Activated CD4-positive, alpha-beta T cell treated with anti-CD3 and anti-CD28 coated beads, Interleukin-2, amount 50 U/mL, for 4 hours (primary cell): ENCODE measurements at places on chromosomes 12 and 14.

DNA sequence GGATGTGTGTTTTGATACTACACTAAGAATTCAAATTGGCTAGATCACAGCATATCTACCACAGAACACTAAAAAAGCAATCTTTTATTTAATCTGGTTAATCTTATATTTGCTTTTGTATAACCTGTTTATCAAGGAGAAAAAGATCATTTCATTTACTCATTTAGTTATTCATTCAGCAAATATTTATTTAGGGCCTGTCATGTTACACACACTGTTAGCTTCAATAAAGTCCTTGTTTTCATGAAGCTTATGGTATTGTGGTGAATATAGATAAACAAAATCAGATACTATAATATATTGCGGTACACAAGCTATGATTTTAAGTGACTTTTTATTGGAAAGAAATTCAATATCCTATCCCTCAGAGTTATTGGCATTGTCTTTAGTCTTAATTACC, 350.8 kb downstream of the LRFN5 start:
- DNase-seq = no peak

- DNase-seq = no peak
Observed at GRCh38 chr12:108572166-108572790, 9.9 kb downstream of the ISCU start.

DNA sequence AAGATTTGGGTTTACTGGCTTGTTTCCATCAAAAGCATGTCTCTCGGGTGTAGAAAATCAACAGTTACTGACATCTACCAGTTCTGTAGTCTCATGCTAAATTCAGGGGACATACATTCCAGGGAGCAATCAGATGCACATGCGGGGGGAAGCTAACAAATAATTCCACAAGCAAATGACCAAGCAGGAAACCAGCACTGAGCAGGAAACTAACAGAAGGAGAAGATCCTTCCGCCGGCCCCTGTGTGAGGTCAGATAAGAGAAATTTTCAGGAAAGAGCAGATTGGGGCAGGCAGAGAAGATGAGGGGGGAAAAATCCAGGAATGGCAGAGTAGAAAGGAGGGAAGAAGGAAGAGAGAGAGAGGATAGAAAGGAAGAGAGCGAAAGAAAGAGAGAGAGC, 127.6 kb upstream of the TMCC3 start:
- no peak for DNase-seq

DNA sequence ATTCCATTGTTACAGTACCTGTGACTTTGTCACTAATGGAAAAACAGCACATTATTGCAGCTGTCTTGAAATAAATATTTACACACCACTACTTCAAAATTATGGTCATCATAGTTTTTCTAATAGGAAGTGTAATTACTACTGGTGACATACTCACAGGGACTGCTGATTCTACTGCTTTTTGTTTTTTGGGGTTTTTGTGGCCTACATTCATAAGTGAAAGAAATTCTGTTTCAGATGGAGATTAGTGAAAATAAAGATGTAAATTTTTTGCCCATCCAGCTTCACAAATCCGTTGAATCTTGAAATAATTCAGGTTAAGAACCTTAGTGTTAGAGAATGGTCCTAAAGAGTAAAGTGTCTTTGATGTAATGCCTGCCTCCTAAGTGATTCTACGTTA, 17.5 kb downstream of the KNTC1 start:
- DNase-seq = no peak

- no peak for DNase-seq
Observed at GRCh38 chr14:100568164-100568997, 18.8 kb downstream of the BEGAIN start.

GRCh38 chr12:80681-81190, 14.2 kb downstream of the IQSEC3 start:
- DNase-seq = no peak

GRCh38 chr14:81551471-81551870, 17.8 kb upstream of the SEL1L start:
- DNase-seq = no peak

DNA sequence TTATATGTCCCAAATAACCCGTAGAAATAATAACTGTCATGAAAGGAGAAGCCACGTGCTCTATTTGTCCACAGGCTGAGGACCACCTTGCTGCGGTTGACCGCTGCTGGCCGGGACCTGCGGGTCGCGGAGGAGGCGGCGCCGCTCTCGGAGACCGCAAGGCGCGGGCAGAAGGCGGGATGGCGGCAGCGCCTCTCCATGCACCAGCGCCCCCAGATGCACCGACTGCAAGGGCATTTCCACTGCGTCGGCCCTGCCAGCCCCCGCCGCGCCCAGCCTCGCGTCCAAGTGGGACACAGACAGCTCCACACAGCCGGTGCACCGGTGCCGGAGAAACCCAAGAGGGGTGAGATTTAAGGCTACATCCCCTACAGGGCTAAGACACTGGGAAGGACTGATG, 21.0 kb downstream of the RPGRIP1 start:
- peak; percentile 2 for DNase-seq

DNA sequence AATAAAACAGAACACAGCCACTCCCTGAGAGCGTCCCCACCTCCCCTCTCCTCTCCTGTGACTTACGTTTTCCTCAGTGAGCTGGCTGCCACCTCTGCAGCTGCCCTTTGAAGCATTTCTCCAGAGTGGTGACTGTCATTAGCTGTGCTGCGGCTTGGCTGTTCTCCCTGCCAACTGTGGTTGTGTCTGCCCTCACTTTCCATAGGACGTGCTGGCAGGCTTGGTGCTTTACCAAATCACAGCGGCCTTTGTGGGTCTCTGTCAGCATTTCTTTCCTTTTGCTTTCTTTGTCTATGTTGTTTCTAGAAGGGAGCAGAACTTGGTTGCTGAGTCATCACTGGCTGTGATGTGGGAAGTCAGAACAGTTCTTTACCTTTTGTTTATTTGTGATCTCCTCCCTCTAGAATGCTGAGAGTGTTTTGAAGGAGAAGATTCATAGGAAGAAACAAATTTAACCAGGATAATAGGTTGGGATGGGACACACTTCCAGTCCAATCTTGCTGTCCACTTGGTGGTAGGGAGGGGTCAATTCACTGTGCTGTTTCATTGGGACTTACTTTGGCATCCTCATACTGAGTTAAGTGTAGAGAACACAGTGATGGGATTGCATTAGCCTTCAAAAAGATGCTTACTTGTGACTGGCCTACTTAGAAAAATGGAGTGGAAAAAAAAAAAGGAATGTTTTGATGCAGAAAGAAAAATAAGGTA, 88.2 kb downstream of the TMX1 start:
- peak; percentile 2 for DNase-seq

GRCh38 chr12:80195074-80195726, 95.9 kb downstream of the OTOGL start:
- DNase-seq = no peak

- DNase-seq = no peak
Observed at GRCh38 chr14:89826596-89826995, 127.9 kb downstream of the EFCAB11 start.

- no peak for DNase-seq
Observed at GRCh38 chr12:28794786-28795185, 354.3 kb upstream of the FAR2 start.

DNA sequence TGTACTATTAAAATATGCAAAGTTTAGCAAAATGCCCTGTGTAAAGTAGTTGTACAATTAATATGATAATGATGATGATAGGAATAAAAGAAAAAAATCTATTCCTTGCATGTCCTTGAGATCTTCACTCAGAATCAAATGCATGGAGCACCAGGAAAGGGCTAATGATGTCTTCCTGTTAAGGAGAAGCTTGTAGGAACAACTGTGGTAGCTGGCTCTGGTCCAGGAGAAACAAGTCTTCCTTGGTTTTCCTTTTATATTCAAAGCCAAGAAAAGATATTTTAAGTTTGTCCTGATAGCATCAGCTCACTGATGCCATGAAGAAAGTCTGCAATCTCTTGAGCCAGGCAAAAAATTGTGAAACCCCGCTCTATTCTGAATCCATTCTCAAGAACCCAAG, 138.9 kb downstream of the PIK3C2G start:
- DNase-seq = no peak

- DNase-seq = no peak
Observed at GRCh38 chr12:72256725-72257124, 15.4 kb upstream of the TRHDE start.

DNA sequence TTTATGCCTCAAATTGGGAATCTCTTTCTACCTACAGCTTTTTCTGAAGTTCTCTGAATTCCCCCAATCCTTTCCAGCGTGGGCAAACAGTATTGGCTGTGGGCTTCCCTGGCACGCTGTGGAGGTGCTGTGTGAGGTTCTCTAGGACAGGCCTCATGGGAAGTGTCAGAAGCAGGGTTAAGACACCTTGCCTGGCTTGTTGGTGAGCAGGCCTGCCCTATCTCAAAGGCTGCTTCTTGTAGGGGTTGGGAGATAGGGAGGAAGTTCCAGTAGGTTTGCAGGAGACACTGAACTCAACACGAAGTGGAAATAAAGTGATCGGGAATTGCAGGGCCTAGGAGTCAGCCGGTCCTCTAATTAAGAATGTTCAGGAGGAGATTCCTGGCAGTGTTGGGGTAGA, 30.0 kb upstream of the DCD start:
- no peak for DNase-seq

GRCh38 chr14:56002342-56002741, 115.9 kb upstream of the PELI2 start:
- no peak for DNase-seq
